ENCODE measurements at places on chromosomes 2 and 18.

GRCh38 chr2:36147670-36148390 lies 207.7 kb upstream of the CRIM1 start:
- no peak for DNase-seq

DNA sequence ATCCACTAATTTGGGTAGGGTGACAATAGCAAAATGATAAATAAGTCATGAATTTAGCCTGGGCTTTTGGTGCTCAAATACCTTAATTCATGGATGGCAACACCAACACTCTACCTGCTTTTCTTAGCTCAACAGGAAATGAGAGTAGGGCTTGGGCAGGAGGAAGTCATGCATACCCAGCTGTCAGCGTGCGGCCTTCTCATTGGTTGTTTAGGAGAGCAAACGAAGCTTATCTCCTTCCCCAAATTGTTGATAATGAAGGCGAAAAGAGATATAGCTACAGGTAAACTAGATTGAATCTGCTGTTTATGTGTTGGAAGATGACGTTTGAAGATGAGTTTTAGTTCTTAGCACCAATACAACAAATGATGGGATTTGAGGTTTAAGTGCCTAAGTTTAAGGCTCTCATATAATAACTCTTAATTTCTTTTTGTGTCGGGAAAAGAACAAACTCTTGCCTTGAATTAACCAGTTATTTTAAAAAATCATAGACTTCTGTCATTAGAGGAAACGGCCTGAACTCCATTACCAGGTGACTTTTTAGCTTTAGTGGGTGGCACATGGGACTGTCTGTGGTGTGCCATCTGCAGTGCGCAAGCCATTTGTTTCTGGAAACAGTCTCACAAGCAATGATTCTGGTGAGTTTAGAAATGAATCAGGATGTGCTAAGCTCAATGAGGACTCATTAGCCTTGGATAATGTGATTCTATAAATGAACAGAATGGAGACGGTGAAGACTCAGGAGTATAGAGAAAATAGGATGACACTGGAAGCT lies 19.8 kb downstream of the MAP4K4 start:
- no peak for DNase-seq

GRCh38 chr18:23661735-23662308 lies 889 bp downstream of the ANKRD29 start:
- DNase-seq, result no peak

GRCh38 chr2:37365669-37366068 lies 21.2 kb downstream of the QPCT start:
- DNase-seq, result no peak

DNA sequence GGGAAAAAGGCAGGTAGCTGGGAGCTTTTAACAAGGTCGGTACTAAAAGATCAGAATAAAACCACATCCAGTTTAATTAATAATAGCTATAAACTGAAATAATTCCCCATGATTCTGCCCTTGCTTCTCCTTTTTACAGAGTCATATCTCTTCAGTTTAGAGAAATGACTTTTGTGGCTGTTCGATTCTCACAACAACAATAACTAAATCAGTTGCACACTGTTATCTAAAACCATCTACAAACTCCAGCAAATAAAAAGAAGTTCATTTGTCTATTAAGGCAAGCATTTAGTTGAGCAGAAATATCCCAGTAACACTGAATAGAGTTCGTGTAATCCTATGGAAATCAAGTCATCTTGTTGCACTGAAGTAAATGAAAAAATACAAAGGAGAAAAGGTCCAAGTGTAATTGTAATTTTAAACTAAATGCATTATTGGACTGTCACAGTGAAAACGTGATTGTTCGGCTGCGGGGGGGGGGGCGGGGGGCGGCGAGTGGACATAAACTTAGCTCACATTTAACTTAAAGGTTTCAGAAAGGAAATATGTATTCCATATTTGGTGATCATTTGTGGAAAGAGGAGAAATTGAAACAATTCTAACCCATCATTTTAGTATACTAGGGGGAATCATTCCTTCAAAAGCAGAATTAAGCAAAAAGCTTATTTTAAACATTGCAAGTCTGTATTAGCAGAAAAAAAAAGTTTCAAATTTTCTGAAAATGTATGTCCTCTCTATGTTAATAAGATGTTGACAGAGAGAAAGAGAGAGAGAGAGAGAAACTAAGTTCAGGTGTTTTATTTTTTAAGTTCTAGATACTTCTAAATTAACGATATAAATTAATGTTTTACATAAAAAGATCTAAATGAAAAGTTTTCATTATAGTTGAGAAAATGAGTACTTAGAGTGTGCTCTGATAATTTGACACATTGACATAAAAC lies 144.5 kb downstream of the MEIS1 start:
- DNase-seq, result no peak

GRCh38 chr2:200742426-200742825 lies 69.3 kb upstream of the BZW1 start:
- no peak for DNase-seq

- no peak for DNase-seq
These were observed 8.6 kb upstream of the ANO7 start for GRCh38 chr2:241179899-241180298.

GRCh38 chr2:100588071-100588786 lies 25.4 kb downstream of the PDCL3 start:
- no peak for DNase-seq

GRCh38 chr18:1994471-1994870 lies 576.8 kb downstream of the METTL4 start:
- DNase-seq, result no peak

GRCh38 chr2:19377717-19378116 lies 19.3 kb upstream of the OSR1 start:
- DNase-seq, result no peak

DNA sequence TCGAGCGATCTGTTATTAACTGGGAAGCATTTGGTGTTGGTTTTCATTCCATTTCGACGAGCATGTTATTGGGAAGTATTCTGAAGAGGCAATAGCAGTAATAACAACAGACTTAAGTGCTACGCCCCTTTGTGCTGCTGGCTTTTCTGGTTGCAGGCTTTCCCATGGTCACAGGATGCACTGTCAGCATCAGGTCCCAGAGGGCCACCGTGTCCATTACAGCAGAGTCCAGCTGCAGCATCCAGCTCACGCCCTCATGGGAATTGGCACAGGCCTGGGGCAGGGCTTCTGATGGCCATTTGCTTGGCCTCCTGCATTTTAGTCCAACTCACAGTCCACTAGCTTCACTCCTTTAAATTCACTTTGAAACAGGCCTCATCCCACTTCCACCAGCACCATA lies 44.4 kb downstream of the BCL2L11 start:
- DNase-seq, result no peak

- no peak for DNase-seq
These were observed 14.8 kb upstream of the GLI2 start for GRCh38 chr2:120720746-120721375.

GRCh38 chr2:241813644-241814392 lies 4.8 kb downstream of the NEU4 start:
- no peak for DNase-seq

- no peak for DNase-seq
These were observed 178.0 kb downstream of the RND3 start for GRCh38 chr2:150309311-150310080.
